CD4-positive, alpha-beta T cell treated with Interferon gamma for 1 hour (primary cell): ENCODE measurements at places on chromosomes 16 and 17.

DNA sequence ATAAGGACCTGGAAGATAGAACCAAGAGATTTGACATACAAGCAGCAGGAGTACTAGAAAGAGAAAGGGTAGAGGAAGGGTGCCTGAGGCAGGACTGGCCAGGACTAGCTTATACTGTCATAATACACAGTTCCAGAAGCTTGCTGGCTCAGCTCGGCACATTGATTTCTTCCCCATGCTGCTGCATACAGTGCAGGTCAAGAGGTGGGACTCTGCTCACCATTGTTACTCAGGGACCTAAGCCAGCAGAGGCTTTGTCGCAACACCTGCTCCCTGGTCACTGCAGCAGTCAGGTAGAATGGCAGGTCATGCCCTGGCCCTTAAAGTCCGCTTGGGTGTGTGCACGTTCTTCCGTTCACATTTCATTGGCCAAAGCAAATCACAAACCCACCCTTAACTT lies 32.8 kb downstream of the LDHD start:
- DNase-seq: no peak

DNA sequence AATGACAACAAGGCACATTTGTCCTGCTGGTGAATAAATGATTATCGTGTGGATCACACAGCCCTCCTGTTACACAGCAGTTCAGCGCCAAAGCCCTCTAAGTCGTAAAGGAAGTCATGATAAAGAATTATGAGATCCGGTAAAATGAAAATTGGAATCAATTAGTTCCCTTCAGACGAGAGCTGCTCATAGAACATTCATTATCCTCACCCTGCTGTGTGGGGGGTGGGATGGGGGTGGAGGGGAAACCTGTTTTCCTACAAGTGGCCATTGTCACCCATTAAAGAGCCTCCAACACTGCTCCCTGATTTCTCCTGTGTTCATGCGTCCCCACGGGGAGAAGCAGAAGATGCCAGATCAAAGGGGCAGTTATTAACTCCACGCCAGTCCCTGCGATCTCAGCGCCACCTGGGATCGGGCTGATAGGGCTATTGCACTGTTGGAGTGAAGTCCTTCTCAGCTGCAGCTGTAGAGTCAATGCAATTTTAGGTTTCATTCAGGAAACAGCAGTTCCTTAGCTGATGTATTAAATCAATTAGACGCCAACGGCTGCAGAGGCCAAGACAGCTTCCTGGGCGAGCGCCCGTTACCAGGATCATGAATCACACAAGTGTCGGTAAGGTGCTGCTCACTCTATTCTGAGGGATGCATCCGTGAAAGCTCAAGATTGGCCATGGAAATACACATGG lies 19.2 kb upstream of the CACNG4 start:
- DNase-seq: no peak

DNA sequence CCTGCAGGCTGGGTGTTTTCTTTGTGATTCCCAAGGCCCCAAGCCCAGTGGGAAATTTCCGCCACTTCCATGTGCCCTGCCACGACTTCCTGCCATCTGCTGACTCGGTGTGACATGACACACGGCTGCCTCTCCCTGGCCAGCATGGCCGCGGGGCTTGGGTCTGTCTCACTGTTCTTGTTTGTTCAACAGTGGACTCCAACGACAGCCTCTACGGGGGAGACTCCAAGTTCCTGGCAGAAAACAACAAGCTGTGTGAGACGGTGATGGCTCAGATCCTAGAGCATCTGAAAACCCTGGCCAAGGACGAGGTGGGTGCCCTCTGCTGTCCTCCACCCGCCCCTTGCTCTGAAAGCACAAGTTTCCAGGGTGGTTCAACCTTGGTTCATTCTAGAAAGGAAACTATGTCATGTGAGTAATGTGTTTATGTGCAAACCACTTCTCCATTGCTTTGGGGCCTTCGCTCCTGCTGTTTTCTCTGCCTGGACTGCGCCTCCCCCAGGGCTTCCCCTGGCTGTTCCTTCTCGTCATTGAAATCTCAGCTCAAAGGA lies 26.8 kb downstream of the KNOP1 start:
- DNase-seq: no peak

- DNase-seq: no peak
Observed at GRCh38 chr17:71792966-71793365, 327.9 kb upstream of the SOX9 start.

- DNase-seq: no peak
Observed at GRCh38 chr17:75065562-75066151, 18.6 kb downstream of the KCTD2 start.

- no peak for DNase-seq
Observed at GRCh38 chr16:47519546-47519945, 58.4 kb downstream of the PHKB start.

DNA sequence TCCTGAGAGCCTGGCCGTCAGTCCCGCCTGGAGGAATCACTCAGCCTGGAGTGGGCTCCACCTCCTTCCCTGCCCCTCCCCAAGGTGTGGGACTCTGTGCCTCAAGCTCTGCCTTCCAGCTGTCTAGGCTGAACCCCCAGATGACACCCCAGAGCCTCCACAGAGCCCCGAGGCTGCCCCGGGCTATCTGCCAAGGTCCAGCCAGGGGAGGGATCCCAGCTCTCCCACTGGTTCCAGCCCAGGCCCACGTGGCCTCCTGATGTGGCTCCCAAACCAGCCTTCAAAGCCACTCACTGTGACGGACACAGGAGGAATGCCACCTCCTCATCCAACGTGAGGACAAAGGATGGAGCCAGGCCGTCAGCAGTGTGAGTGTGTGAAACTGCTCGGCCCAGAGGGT lies 45.6 kb upstream of the ENPP7 start:
- DNase-seq: no peak

GRCh38 chr17:46727572-46728348 lies 90.7 kb downstream of the WNT3 start:
- DNase-seq: no peak

GRCh38 chr17:12398441-12399051 lies 267.1 kb upstream of the MYOCD start:
- no peak for DNase-seq

DNA sequence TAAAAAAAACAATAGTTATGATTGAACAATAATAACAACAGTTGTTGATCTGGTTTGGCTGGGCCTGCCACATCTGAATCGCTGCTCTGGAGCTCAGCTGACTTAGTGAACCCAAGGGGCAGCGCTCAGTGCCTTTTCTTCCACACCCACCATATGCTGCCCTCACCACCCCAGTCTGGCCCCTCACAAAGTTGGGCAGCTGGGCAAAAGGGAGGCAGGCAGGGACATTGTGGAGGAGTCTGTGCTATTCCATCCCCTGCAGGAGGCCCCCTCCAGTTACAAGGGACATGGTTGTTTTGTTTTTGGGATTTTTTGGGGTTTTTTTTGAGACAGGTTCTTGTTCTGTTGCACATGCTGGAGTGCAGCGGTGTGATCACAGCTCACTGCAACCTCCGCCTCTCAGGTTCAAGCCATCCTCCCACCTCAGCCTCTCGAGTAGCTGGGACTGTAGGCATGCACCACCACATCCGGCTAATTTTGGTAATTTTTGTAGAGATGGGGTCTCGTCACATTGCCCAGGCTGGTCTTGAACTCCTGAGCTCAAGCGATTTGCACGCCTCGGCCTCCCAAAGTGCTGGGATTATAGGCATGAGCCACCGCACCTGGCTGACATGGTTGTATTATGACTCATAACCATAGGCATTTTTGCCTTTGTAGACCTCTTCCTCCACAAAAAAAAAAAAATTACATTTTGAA lies 8.6 kb upstream of the PECAM1 start:
- no peak for DNase-seq

GRCh38 chr16:58584831-58585505 lies 44.7 kb downstream of the CNOT1 start:
- DNase-seq: no peak

GRCh38 chr17:65533056-65533745 lies 28.2 kb downstream of the AXIN2 start:
- DNase-seq: no peak

- DNase-seq: no peak
Observed at GRCh38 chr17:31398381-31399311, 7.2 kb downstream of the RAB11FIP4 start.
